ENCODE measurements at places on chromosomes 2 and 18.

- DNase-seq = no peak
Measured at GRCh38 chr2:200439981-200440380, 69.9 kb downstream of the KCTD18 start.

GRCh38 chr2:219081701-219082331 is 21.1 kb upstream of the IHH start:
- DNase-seq = no peak

GRCh38 chr2:73176881-73177644 is 25.3 kb upstream of the NOTO start:
- peak; percentile 96 for DNase-seq

DNA sequence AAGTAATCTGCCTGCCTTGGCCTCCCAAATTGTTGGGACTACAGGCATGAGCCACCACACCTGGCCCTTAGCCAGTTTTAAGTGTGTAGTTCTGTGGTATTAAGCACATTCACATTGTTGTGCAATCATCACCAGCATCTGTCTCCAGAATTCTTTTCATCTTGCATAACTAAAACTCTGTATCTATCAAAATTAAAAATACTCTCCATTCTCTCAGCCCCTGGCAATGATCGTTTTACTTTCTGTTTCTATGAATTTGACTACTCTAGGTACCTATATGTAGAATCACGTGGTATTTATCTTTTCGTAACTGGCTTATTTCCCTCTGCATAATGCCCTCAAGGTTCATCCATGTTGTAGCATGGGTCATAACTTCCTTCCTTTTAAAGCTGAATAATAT is 45.5 kb upstream of the CAVIN2 start:
- DNase-seq = no peak

- no peak for DNase-seq
Measured at GRCh38 chr2:143700865-143701264, 571.6 kb downstream of the ARHGAP15 start.

DNA sequence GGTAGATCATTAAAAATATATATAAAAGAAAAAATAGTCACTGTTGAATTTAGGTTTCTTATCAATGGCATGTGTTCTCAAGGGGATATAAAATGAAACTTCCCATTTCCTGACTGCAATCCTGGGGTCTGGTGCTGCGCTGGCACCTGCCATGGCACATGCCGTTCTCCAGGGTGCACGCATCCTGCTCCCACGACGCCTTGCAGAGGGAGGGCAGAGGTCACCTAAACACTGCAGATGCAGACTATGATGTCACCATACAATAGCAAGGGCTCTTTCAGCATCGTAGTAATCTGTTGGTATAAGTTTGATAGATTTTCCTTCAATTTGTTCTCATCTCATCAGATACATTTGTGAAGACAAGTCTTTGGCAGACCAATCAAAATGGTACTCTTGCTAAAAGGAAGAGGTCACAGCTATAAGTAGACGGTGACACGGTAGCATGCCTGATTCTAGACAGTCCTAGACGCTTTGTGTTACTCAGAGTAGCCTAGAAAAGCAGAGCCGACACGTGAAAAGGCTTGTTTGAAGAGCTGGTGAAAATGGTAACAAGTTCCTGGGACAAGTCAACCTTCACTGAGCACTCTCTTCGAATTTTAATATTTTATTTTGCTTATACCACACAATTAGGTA is 761.4 kb downstream of the DCDC2C start:
- DNase-seq = no peak

GRCh38 chr2:207516206-207516605 is 13.6 kb upstream of the CREB1 start:
- DNase-seq = no peak

- no peak for DNase-seq
Measured at GRCh38 chr2:72573232-72573631, 252.6 kb downstream of the EXOC6B start.

- DNase-seq = no peak
Measured at GRCh38 chr2:196565106-196565765, 74.3 kb upstream of the CCDC150 start.

- no peak for DNase-seq
Measured at GRCh38 chr2:228735697-228736096, 535.4 kb downstream of the PID1 start.

GRCh38 chr18:74396171-74397169 is 60.6 kb downstream of the DIPK1C start:
- DNase-seq = no peak

GRCh38 chr2:34652636-34653035 is 1053.5 kb upstream of the FAM98A start:
- no peak for DNase-seq

DNA sequence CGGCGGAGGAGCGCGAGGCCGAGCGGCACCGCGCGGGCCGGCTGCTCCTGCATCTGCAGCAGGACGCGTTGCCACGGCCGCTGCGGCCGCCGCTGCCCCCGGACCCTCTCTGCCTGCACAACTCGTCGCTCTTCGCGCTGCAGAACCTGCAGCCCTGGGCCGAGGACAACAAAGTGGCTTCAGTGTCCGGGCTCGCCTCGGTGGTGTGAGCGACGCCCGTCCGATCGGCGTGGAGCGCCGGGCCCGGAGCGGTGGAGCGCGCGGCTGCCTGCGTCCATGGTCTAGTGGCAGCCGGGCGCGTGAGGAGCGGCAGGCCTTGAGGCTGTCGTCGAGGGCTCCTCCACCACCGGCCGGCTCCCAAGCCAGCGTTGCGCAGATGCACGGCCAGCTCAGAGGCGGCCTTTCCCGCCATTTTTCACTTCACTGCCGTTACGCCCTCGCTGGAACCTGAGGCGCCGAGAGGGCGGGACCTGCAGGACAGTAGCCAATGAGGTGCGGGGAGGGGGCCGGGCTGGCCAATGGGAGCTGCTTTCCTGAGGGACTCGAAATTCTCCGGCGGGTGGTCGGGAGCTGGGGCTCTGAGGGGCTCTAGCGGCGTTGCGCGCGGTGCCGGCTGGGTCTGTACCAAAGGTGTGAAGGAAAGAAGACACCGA is 1.9 kb downstream of the TLX2 start:
- DNase-seq = peak; percentile 92

DNA sequence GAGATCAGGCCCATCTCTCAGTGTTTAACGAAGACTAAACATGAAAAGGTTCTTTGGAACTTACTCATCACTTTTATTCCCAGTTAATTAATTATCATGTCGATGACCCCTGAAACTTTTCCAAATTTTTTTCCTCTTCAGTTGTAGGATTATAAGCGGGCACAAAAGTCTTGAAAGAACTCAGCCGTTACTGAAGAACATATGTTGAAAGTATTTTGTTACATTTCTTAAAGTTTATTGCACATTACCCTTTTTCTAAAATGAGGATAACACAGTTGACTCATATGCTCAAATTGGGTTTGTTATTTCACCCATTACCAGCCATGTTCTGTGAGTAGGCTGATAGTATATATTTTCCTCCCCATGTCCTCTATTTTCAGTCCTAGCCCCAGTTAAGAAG is 75.9 kb upstream of the COL3A1 start:
- no peak for DNase-seq

DNA sequence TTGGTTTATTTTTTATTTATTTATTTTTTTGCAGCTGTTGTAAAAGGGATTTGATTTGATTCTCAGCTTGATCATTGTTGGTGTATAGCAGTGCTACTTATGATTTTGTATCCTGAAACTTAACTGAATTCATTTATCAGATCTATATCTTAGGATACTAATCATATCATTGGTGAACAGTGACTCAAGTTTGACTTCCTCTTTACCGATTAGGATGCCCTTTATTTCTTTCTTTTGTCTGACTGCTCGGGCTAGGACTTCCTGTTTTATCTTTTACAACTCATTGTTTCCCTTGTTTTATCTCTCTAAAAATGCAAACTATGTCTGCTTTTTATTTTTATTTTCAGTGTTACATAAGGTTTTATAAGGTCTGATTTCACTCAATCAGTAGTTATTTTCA is 23.6 kb downstream of the SP100 start:
- no peak for DNase-seq

- DNase-seq = no peak
Measured at GRCh38 chr2:147998203-147998602, 22.3 kb downstream of the ORC4 start.

DNA sequence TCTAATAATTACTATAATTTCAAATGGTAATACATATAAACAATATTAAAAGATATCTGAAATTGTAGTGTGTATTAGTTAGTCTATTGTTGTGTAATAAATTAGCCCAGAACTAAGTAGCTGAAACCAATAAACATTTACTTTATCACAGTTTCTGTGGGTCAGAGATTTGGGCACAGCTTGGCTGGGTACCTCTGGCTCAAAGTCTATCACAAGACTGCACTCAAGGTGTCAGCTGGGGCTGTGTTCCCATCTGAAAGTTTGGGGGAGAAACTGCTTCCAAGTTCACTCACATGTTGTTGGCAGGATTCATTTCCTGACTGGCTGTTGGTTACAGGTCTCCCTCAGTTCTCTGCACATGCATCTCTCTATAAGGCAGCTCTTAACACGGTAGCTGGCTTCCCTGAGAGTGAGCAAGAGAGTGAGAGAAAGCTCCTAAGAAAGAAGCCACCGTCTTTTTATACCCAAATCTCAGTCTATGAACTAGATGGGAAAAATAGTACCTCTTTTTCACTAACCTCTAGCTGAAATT is 25.6 kb upstream of the WIPF1 start:
- DNase-seq = no peak

DNA sequence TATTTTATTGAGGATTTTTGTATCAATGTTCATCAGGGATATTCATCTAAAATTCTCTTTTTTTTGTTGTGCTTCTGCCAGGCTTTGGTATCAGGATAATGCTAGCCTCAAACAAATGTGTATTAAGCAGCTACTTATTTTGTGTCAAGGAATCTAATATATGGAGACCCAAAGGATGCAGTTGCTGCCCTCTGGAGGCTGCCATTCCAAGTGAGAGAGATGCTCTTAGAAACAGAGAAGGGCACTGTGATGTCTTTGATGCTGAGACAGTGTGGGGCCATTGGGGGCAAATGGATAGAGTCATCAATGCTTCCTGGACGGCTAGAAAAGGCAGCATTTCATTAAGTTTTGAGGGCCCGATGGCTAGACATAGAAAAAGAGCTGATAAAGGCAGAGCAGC is 292.6 kb downstream of the SETBP1 start:
- no peak for DNase-seq

- no peak for DNase-seq
Measured at GRCh38 chr2:215619022-215619958, 183.4 kb upstream of the FN1 start.

DNA sequence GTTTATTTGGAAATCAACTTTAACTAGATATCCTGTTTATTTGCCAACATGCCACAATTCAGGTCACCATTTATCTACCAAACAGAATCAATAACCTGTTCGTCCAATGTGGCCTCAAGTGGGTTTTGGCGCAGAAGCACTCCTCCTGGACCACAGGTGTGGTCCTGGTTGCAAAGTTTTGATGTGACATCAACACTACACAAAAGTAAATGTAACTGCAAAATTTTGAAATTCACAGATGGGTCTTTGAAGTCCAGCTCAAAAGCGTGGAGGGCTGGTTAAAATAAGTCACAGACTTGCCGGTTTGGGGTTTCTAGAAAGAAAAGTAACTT is 474 bp upstream of the GCA start:
- DNase-seq = no peak

DNA sequence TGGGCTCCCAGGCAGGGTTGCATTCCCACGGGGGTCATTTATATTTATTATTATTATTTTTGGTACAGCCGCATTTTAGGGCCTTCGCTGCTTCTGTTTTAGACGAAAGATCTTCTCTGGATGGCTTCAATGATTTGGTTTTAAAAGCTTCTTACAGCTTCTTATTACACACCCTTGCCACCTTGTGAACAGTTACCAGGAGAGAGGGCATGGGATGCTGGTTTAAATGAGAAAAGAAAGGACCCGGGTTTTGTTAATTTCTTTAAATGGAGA is 1.7 kb downstream of the SH3RF3 start:
- DNase-seq = no peak

DNA sequence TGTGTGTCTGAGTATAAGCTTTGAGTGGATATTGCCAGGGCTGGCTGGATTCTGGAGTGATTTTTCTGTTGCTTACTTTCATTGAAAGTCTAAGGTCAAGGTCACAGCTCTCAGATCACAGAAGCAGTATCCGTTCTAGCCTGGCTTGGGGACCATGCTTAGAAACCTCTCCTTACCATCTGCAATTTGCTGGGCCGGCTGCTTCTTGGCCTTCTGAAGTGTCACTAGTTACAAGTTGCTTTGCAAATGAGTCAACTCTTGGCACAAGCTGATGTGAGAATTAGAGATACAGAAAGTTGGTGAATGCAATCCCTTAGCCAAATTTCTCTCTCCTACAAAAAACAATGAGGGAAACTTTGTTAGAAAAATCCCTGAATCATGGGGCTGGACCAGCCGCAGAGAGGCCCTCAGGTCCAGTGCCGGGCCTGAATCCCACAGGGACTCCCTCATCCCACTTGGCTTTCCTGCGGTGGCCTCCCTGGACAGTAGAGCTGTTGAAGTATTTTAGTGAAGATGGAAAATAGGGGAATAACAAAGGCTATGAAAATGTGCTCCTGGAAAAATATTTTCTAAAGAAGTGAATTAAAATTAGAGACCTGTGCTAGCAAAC is 92.7 kb upstream of the CNGA3 start:
- no peak for DNase-seq

DNA sequence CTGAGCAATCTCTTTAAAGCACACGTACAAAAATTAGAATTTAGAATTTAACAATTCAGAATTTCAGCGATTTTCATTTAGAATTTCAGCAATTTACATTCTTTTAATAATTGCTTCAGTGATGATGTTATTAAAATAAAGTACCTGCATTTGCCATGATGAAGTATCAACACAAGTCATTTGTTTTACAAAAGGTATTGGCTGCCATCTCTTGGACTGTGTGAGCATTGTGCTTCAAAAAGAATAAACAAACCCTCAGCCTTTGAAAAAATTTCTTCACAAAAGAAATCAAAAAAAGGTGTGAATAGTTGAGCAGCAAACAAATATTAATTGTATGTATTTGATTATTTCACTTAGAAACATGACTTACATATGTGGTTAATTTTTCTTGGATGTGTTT is 27.1 kb upstream of the ZC3H15 start:
- DNase-seq = no peak

GRCh38 chr18:11078491-11078890 is 70.9 kb downstream of the PIEZO2 start:
- DNase-seq = no peak

DNA sequence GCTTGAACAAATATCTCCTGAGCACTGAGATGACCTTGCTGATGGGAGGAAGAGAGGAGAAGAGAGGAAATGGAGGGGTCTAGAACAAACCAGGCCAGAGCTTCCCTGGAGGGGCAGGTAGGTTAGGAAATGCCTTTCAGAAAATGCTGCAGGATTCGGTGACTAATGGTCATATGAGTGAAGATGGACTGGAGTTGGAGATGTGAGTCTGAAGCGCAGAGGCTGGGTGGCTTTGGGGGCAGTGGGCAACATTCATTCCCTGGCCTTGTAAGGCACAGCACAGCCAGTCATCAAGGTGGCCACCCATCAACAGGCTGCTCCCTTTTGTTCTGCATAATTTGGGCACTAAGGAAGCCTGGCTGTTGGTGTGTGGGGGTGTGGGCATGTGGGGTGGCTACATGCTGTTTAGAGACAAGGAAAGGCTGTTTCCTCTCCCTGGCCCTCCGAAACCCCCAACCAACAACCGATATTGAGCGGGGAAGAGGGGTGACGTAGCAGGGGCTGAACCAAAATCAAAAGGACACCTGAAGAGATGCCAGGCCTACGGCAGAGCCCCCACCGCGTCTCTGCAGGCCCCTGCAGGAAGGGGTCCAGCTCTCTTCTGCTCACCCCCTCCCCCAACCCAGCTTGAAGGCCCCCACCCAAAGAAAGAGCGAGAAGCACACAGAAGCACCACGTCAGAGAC is 1.5 kb downstream of the SLC30A3 start:
- DNase-seq = no peak
